Kasumi-1 (cell line): ENCODE measurements at places on chromosomes 1 and 21.

GRCh38 chr1:1112237-1112985 is 3.5 kb downstream of the C1orf159 start:
- no peak for DNase-seq

DNA sequence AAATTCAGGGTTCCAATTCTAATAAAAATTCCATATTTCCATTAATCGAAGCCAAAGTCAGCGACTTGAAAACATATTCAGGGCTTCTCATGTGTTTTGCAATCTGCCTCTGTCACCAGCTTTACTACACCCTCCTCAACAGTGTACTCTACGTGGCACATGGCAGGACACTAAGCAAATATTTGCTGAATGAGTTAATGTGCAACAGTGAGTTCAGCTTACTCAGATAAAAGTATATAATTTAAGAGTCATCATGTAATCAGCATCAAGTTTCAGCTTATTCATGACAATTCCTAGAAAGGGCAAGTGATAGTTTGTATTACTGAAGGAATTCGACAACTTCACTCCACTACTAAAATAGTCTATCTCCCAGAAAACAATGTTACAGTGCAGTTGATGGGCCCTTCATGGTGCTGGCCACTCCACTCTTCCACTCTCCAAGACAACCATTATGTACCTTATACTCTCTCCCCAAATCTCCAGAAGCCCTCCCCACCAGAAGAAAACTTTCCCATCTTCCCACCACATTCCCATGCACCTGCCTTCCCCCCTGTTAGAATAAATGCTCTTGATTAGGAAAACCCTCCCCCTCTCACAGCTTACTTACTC is 97.3 kb downstream of the TTLL7 start:
- DNase-seq, result no peak

- no peak for DNase-seq
These were observed 9.1 kb downstream of the SLC30A2 start for GRCh38 chr1:26036756-26037281.

- DNase-seq, result no peak
These were observed 10.4 kb downstream of the FGR start for GRCh38 chr1:27624467-27625178.

- DNase-seq, result no peak
These were observed 53.9 kb upstream of the CACNA1E start for GRCh38 chr1:181429462-181429861.

DNA sequence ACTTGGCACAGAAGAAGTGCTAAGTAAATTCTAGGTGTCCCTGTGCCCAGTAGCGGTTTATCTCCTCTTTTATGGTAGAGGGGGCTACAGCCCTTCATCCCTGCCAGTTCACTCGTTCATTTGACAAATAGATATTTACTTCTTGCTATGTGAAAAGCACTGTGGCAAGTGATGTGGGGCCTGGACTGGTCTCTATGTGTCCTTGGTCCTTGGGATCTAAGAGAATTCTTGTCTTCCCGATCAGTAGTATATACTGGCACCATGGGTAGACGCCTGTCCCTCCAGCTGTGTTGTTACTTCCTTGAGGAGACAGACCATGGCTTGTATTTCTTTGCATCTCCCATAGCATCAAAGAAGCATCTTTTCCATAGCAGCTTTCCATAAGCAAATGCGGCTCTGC is 29.7 kb downstream of the EIF2D start:
- DNase-seq, result no peak

GRCh38 chr1:117013309-117013858 is 11.8 kb downstream of the CD101 start:
- DNase-seq, result no peak

DNA sequence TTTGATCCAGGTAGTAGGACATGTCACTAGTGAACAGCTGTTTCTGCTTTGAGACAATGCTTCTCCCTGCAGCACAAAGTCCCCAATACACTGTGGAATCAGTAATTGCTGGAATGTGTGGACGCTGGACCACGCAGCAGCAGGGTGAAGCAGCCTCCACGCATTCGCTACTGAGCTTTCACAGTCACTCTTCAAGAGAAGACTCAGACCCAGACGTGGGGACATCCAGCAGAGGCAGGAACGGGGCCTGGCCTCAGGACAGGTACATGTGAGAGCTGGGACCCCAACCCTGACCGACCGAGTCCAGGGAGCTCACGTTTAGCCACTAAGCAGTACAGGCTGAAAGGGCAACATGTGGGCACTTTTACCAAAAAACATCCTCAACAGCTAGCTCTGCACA is 34.1 kb upstream of the PRDM15 start:
- DNase-seq, result no peak

- no peak for DNase-seq
These were observed 33.9 kb downstream of the SPSB1 start for GRCh38 chr1:9326596-9326995.

DNA sequence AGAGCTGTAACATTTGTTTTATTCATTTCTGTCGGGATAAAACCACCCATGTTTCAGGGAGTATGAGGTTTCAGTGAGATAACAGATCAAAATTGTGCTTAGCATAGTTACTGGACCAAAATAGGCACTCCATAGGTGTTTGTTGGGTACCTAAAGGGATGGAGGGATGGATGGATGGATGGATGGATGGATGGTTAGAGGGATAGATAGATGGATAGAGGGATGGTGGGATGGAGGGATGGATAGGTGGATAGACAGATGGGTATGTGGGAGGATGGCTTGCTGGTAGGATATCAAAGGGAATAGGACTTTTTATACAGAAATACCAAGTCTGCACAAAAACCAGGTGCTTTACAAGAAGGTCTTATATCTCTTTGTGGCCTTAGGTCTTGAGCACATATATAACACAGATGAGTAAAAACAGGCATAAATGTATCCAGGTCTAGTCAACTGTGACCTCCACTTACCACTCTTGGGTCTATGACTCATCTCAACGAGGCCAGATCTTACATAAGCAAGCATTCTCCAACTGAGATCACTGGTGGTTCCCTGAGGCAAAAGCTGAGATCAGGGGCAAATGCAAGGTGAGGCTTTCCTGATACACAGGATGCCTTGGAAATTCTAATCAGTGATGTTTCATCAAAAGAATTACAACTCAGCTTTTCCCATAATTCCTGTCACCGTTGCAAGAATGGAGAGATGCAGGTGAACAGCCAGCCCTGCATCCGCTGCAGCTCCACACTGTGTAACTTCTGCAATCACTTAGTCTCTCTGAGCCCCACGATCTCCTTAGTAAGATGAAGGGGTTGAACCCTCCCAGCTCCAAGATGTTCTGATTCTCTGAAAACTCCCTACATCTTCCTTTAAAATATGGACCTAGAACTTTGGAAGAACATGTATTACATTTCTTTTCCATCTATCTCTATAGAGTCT is 32.0 kb downstream of the PTAFR start:
- no peak for DNase-seq

DNA sequence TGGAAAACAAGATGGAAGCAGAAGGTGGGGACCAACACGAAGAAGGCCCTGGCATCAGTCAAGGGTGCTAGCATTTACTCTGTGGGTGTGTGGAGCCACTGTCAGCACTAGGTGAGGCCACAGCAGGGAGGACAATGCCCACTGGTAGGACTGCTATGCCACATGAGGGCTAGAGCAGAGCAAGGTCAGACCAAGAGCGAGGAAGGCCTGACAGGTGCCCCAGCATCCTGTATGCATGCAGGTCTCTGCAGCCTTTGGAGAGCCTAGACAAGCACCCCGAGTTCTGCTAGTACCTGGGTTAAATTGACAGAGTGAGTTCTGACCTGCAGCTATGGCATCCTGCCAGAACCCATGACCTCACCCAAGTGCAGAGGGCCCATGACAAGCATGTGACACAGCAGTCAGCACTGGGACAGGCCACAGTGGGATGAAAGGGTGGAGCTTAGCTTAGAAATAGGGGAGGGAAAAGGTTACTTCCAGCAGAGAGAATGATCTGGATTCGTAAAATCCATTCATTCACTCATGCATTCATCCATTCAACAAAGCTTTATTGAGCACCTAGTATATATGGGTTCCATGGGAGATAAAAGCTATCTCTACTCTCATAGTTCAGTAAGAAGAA is 9.0 kb upstream of the CSF1 start:
- DNase-seq, result no peak

DNA sequence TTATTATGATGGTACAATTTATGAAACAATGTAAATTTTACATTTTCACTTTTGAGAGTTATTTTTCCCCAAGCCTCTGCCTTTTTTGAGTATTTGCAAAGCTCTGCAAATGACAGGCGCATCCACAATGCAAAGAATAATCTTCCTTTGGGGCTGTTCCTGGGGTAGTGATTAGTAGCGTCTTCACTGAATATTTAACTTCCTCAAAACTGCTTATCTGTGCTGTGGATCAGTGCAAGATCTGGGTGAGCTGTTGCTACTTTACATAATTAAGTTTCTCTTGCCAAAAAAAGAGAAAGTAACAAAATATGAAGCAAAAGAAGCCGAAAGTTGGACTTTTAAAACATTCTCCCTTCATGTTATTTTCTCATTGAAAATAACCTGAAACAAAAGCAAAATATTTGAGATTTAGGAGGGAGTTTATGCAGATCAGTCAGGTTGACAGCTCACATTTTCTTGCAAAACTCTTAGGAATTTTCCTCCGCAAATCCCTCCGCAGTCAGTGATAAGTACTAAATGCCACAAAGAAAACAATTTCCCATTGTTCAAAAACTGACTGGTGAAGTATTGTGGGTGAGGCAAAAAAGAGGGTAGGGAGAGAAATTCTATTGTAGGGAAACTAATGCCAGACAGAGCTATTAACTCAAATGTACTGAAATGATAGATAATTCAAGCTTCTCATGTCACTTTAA is 276.4 kb upstream of the B3GALT2 start:
- peak; percentile 80 for DNase-seq

- no peak for DNase-seq
These were observed 36.5 kb downstream of the ARHGEF10L start for GRCh38 chr1:17575797-17576518.

DNA sequence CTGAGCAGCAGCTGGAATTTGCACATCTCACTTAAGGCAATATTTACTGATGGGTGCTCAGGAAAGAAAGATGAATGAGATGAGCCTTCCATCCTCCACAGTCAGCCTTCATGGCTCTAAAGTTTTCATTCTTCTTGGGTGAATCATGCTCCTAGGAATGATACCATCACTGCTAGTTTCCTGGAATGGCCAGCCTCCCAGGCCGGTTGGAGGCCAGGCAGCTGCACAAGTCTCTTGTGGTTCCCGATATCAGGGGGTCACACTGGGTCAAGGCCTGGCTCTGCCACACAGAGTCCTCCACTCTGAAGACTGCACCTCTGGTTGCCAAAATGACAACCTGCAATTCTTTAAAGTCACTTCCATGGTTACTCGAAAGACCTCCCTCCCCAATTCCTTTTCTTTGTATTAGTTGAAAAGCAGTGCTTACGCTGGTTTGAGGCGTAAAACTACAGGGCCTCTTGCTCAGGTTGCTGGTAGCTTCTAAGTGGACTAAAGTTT is 46.2 kb upstream of the PALMD start:
- DNase-seq, result no peak

- DNase-seq, result no peak
These were observed 24.8 kb downstream of the CD101 start for GRCh38 chr1:117026361-117026760.

DNA sequence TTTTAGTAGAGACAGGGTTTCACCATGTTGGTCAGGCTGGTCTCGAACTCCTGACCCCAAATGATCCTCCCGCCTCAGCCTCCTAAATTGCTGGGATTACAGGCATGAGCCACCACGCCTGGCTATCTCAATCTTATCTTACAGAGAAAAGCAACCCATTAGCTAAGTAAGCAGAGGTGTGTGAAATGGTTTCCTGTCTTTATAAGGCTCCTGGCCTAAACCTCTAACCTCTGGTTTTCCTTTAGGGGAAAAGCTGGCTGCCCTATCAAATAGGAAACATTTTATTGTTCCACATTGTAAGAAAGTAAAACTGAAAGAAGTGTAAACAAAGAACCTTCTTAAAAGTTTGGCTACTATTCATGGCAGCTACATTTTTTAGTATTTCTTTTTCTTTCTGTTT is 78.3 kb upstream of the MORC3 start:
- DNase-seq, result no peak

GRCh38 chr1:183147735-183148134 is 38.3 kb upstream of the LAMC2 start:
- no peak for DNase-seq

GRCh38 chr1:226882631-226883409 is 12.4 kb downstream of the PSEN2 start:
- no peak for DNase-seq

DNA sequence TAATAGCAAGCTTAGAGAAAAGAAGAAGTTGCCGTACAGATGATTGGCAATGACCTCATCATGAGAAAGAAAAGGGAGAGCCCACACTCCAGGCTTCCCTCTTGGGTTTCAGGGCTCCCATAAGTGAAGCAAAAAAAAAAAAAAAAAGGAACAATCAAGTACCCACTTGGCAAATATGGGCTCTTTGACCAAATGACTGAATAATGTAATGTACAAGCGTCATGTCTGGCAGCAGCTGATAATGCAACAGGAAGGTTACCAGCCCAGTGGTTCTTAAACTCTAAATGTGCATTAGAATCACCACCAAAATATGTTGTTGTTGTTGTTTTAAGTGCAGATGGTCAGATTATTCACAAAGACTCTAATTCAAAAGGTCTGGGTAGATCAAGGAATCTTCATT is 13.5 kb downstream of the TNFSF4 start:
- peak; percentile 48 for DNase-seq

- no peak for DNase-seq
These were observed 87.3 kb downstream of the USP24 start for GRCh38 chr1:55127827-55128343.

DNA sequence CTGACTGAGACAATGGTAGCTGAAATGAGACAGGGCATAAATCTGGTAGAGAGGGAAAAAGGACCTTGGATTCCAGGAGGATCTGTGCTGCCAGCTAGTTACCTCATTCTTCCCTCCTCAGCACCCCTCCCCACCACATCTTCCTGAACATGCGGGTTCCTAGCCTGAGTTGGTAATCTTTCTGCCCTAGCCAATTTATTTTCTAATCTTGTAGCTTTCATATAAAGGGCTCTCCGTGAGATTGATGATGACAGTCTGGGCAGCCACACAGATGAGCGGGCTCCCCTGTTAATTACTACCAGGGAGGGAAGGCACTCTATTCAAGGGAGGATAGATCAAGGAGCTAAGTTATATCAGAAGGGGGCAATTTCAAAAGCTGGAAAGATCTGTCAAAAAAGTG is 20.2 kb downstream of the ARHGEF11 start:
- no peak for DNase-seq

DNA sequence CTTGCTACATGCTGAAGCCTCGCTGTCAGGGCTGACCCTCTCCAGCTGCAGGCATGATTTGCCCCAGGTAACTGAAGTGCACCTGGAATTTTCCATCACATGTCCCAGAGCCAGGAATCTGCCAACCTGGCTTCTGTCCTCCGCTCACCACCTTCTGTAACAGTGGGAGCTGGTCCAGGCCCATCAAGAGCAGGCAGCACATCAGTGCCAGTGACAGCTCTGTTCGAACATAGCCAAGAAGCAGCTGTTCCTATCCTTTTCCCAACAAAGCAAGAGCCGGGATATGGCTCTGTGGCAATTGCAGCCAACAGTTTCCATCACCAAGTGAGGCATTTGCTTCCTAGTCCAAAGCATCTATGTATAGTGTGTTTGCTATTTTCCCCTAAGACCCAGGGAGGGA is 42.2 kb upstream of the KANK4 start:
- no peak for DNase-seq

GRCh38 chr1:43683560-43683959 is 23.8 kb upstream of the ST3GAL3 start:
- DNase-seq, result no peak
